ENCODE measurements at places on chromosomes 6 and 20. TPM values are rescaled to one million over a fixed set of nuclear protein-coding genes. Genes with fewer than 3 reads are reported as not detected.

The TBX18 gene
- total RNA-seq = 2.3 TPM

The TFAP2A gene
- total RNA-seq = 0.29 TPM

The SRMS gene
- not detected for total RNA-seq

The NUP153 gene
- total RNA-seq = 28.4 TPM

The RIMS4 gene
- total RNA-seq = not detected

All from heart left ventricle (tissue), 16 donors.